ENCODE measurements at places on chromosomes 4 and X.

DNA sequence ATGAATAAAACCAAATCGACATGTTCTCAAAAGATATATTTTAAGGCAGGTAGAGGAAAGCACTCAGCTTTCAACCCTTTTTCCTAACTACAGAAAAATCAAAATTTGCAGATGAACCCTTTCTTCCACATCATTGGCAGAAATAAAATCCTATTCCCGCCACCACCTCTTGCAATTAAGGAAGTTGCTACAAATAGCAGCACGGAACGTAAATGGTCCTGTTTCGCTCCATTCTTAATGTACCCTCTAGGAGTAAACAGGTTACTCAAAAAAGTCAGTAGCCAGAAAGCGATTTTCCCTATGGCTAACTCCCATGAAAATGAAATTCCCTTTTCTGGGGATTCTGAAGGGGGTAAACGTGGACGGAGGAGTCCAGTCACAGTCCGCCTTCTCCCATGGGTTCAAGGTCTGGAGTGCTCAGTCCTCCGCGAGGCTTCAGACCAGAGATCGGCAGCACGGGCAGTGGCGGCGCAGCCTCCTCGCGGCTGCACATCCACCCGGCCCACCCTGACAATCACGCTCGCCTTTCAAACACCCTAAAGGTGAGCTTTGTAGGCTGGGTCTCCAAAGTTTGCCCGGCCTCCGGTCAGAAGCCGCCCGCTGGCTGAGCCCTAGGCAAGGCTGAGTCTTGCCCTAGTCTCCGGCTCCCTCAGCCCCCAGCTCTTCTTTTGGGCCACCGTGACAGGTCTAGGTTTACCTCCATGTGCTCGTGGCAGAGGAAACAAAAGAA lies 1.8 kb downstream of the ATP11C start:
- peak; percentile 1 for DNase-seq

GRCh38 chrX:121356850-121357171 lies 309.4 kb downstream of the GLUD2 start:
- no peak for DNase-seq

DNA sequence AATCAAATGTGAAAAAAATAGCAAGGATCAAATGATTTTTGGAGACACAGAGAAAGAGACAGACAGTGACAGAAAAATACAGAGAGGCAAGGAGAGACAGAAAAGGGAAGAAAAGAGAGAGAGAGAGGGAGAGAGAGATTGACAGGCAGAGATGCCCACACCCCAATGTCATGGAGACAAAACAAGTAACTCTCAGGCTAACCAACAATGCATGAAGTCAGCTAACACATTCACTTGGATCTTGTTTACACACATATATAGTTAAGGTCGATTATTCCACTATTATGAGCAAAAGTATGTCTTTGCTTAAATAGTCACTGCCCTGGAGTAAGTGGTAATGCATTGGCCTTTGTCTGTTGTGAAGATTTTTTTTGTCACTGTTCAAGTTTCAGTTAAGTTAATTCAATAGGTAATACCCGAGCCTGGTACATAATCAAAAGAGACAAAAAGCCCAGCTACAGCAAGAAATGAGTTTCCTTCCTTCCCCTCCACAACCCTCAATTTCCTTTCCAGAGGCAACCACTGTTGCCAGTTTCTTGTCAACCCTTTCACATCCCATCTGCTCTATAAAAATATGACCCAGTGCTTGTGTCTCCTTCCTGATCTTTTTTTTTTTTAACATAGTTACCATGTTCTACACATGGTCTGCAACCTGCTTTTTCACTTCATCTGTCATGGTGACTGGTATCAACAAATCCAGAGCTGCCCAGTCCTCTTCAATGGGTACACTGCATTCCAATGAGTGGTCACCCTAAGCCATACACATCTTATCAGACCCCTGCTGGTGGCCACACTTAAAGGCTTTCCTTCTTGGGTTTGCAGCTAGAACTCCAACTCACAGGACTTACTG lies 52.1 kb downstream of the PROM1 start:
- DNase-seq: no peak

- DNase-seq: no peak
Measured at GRCh38 chr4:11669156-11669555, 240.5 kb upstream of the HS3ST1 start.

GRCh38 chr4:120304801-120305200 lies 238.2 kb upstream of the MAD2L1 start:
- DNase-seq: no peak

DNA sequence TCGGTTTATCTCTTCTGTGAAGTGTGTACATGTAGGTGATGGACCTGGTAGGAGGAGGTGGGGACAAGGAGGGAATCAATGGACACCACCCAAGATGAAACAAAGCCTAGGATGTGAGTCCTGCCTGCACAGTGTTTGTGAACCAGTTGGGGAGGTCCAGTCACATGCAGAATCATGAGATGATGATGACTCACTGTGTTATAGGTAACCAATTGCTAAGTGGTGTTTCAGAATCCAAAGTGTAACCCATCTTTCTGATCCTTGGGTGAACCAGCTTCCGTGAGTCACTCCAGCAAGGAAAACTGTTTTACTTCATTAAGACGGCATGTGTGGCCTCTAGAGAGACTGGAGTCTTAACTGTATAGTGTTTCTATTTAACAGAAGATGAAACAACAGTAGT lies 57.9 kb upstream of the HPF1 start:
- DNase-seq: peak; percentile 45

DNA sequence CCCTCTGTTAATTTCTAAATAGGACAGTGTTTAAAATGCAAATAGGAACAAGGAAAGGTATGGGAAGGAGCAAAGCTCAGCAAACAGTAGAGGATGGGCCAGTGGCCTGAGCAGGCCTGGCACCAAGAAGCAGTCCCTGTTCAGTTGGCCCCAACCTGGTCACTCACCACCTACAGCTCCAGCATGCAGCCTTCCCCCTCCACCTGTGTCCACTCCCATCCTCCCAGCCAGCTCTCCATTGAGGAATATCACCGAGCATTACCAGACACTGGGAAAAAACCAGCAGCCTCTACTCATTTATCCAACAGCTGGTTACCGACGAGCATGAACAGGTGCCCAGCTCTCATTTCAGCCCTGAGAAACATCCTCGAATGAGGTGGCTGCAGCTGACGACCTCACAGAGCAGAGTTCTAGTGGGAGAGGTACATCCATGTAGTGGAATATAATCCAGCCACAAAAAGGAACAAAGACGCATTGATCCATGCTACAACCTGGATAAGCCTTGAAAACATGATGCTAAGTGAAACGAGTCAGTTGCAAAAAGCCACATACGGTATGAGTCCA lies 25.6 kb downstream of the CD99L2 start:
- no peak for DNase-seq

- DNase-seq: no peak
Measured at GRCh38 chr4:74638001-74638400, 156.3 kb downstream of the BTC start.

DNA sequence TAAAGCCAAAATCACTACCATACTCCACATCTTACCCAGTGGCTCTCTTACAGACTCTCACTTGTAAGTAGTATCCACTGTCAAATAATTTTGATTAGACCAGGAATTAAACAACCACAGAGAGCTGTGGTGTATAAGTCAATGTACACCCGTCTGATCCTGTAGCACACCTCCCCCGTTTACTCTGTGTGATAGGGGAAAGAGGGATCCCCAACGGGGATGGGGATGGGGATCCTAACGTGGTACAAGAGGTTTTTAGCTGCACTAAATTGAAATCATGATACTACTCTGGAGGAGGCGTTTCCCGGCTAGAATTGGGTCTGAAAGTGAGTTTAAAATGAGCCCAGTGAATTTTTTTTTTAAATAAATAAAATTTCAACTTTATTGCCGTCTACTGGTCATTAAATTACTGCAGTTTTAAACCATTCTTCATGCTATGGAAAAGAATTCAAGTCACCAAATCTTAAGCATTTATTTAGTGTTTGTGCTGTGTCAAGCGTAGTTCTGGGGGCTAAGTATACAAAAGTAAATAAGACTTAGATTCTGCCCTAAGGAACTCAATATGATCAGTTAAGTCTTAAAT lies 76.6 kb downstream of the INTS12 start:
- no peak for DNase-seq

GRCh38 chrX:17944833-17945497 lies 83.9 kb upstream of the RAI2 start:
- DNase-seq: no peak

- peak; percentile 53 for DNase-seq
Measured at GRCh38 chrX:12580548-12580947, 210.7 kb upstream of the PRPS2 start.

DNA sequence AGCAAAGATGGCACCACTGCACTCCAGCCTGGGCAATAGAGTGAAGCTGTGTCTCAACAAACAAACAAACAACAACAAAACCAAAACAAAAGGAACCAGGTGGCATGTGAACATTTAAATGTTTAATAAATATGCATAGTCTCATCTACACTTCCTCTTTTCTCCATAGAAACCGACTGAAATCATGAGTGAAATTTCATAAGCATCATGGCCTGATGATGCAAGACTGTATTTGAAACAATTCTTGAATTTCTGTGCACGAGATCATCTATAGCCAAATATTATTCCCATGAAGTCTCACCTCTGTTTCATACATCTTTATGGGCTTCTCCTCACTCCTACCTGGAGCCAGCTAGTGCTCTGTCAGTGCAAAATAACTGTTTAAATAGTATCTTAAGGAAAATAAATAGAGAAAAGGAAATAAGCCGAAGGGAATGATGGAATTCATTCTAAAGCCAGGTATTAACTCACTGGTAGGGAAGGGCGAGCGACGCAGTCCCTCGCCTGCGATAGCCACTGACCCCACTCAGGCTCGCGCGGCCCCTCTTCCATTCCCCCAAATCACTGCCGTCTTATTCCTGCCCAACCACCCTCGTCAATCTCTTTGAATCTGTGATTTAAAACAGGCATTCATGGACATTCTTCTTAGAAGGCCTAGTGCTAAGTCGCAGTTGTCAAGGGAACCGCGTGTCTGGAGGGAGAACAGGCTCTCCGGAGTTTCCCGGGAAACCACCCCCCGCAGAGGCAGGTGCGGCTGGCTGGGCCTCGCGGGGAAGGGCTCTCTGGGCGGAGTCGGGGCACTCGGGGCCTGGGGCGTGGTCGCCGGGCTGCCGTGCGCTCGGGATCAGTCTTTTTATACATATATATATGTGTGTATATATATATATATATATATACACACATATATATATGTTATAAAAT lies 52.4 kb upstream of the TRIM2 start:
- DNase-seq: no peak
